Brain microvascular endothelial cell (primary cell): ENCODE measurements at places on chromosomes 5 and 9.

- no peak for DNase-seq
These were observed 44.7 kb upstream of the DMAC1 start for GRCh38 chr9:7844242-7844641.

- no peak for DNase-seq
These were observed 36.5 kb downstream of the DBH start for GRCh38 chr9:133672503-133673257.

GRCh38 chr9:117882171-117882570 lies 178.0 kb downstream of the TLR4 start:
- no peak for DNase-seq

DNA sequence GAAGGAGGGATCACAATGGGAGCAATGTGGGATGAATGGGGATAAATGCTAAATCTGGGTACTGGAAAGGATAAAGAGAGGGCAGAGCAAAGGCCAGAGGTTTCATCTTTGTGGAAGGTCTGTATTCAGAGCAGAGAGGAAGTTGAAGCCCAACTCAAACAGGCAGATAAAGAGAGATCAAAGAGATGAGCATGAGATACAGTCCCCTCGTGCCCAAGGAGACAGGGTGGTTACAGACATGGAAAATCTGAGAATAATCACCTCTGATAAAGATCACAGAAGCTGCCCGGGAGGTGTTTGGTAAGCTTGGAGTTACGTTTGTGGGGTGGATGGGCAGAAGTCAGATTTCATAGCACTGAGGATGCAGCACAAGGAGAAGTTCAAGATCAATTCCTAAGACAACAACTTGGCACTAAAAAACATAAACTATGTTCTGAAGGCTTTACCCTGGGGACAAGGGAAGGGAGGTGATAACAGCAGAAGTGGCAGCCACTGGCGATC lies 459 bp upstream of the ERAP2 start:
- no peak for DNase-seq

GRCh38 chr5:31531543-31531887 lies 378 bp downstream of the DROSHA start:
- peak; percentile 7 for DNase-seq

GRCh38 chr5:137250421-137250820 lies 248.7 kb downstream of the SPOCK1 start:
- DNase-seq: no peak

DNA sequence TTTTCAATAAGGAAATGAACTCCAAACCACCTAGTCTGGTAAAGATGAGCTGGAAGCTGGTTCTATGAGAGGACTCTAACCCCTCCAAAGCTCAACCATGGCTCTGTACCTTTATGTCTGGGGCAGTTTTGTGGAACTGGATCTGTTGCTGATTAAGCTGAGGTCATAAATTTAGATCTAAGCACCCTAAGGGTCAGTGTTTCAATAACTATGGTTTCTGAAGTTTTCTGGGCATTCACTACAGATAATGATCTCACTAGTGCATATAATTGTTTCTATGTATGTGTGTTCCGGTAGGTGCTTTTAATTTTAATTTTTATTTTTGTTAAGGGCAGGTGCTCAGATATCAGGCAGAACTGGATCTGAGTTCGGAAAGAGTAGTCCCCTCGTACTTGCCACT lies 258.7 kb upstream of the PANK3 start:
- DNase-seq: no peak

GRCh38 chr5:142151436-142152383 lies 43.1 kb downstream of the NDFIP1 start:
- peak; percentile 79 for DNase-seq

- no peak for DNase-seq
These were observed 97.5 kb downstream of the RFK start for GRCh38 chr9:76296561-76297310.

- no peak for DNase-seq
These were observed 460.8 kb downstream of the CDH10 start for GRCh38 chr5:24183981-24184380.

DNA sequence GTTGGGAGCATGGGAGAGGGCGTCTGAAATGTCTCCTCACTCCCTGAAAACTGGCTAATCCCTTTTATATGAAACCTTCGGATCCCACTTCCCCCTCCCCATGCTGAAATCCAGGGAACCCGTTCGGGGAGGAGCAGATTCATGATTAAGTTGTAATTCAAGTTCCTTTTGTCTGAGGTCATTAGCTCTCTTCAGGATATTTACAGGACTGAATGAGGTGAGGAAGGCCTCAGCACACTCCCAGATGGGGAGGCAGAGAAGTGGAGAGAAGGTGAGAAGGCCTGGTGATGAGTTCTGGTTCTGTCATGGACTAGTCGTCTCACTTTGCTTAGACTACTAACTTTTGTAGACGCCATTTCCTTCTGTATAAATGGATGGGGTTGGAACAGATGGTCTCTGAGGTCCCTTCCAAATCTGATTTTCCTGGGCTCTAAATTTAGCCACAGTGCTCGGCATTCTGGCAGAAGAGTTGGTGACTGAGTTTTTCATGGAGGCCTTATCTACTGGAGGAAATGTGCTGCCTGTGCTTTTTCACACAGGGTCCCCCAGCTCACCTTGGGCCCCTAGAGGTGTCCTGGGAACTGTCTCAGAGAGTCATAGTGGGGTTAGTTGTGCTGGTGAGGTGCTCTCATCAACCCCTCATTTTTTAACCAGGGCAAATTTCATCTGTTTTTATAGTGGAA lies 62.3 kb downstream of the PRDM6 start:
- no peak for DNase-seq

- DNase-seq: no peak
These were observed 379.9 kb upstream of the ACO1 start for GRCh38 chr9:32004431-32005076.

- DNase-seq: no peak
These were observed 1173.4 kb upstream of the ACO1 start for GRCh38 chr9:31210978-31211570.

DNA sequence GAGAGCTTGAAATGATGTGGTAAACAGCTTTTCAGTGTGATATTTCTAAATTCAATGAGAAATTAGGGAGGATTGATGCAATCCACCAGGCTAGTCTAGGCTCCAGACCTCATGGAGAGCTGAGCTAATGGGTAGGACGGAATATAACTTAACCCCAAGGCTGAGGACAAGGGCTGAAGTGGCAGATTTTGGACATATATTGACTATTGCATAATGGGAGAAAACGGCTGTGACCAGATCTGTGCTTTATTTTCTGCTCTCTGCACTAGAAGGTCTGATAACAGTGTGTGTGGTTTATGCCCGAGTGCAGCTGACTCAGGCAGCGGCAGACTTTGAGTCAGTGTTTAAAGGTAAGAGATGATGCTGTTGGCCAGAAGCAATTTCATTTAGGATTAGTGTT lies 70.6 kb downstream of the ACTBL2 start:
- DNase-seq: peak; percentile 64

GRCh38 chr5:149883550-149883949 lies 61.0 kb downstream of the PDE6A start:
- DNase-seq: no peak

DNA sequence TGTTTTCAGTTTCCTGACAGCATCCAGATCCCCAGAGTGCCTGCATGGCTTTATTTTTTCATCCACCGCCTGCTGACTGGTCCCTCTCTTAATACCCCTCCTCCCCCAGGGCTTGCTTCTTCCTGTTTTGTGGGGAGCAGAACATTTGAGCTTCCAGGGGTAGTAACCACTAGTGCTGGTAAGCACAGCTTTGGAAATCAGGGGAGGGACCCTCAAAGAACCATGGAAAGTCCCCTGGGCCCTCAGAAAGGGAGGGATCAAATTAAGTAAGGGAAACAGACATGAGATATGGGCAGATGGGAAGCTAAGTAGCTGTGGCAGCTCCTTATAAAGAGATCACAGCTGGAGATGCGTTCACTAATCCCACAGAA lies 26.8 kb downstream of the GRIA1 start:
- no peak for DNase-seq

GRCh38 chr9:21357479-21358460 lies 7.1 kb upstream of the IFNA6 start:
- DNase-seq: no peak

DNA sequence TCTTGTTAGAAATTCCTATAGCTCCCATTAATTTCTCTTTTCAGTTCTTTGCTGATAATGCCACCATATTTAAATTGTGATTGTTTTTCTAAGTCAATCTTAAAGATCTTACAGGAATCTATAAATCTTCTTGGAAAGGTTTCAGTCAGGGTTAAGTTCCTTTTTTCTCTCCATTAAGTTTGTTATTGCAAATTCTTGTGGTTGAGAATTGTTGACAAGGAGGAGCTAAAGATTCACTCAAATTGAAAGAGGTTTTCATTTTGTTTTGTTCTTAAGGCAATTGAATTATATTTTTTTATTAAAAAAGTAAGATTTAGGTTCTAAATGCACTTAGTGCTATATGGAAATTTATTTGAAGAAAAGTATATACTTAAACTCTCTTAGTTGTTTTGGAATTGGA lies 213.4 kb downstream of the PRR16 start:
- no peak for DNase-seq

- no peak for DNase-seq
These were observed 612.5 kb downstream of the EFNA5 start for GRCh38 chr5:107058235-107058634.

DNA sequence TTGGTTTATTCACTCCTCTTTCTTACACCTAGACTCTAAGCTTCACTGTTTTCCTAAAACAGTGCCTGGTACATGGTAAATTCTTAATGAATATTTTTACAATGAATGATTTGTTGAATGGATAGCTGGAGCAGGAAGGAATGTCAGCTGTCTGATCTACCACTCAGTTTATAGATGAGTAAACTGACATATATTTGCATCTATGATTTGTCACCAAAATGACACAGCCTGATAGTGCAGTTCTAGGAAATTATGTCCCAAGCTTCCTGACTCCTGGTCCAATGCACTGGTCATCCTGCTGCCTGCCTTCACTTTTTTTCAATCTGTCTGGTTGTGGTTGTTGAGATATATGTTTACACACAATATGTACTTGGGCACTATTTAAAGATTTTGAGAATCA lies 651.7 kb upstream of the WWC1 start:
- DNase-seq: peak; percentile 57

DNA sequence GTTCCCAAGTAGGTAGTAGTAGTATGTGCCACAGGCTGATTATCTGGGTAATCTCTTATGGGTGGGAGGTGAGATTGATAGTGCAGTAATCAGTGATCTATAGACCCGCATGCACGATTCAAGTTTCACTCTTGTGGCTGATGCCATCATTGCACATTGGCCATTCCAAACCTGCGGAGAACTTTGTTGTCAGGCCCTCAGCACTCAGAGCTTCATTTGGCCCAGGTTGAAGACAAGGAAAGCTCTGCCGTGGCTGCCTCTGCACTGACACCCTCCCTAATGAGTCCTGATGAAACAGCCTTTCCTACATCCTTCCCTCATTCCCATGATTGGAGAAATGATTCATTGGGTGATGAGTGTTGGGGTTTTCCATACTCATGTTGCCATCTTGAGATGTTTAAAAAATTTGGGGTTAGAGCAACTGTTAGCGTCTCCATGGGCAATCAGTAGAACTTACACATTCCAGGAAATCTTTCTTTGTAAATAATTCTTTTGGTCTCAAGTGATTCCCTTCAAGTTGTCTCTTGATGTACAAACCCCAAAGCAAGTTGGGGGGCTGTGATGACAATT lies 22.9 kb downstream of the PROP1 start:
- DNase-seq: no peak

DNA sequence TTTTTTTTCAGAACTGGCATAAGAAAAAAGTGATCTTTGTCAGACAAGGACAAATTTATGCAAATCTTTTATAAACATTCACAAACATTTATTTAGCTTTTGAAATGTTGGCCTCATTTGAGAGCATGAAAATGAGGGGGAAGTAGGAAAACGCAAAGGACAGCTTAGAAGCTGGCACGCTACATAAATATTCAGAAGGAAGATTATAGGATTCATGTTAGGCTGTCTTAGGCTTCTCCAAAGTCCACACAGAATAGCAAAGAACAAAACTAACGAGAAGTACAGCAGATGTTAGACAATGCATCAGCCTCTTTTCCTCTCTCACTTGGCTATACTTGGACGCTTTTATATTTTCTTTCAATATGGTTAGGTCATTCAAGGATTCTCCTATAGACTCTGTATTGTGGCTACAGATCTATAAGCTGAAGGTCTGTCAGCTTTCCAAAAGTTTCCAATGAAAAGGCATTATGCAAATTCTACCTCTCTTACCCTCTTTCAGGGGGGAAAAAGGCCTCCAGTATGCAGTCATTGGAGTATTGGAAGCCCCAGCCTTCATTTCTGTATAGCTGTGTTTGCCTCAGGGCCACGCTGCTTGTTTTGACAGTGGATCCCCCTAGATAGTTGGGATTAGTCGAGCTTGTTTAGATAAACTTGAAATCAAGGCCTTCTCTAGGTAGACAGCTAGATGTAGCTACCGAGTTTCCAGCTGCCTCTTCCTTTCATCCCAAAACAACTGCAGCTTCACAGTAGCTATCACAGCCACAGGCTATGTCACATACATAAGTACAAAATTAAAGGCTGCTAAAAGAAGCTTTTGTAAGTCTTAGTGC lies 153.0 kb downstream of the DENND1A start:
- no peak for DNase-seq

GRCh38 chr9:134403682-134404301 lies 77.5 kb downstream of the RXRA start:
- peak; percentile 52 for DNase-seq

DNA sequence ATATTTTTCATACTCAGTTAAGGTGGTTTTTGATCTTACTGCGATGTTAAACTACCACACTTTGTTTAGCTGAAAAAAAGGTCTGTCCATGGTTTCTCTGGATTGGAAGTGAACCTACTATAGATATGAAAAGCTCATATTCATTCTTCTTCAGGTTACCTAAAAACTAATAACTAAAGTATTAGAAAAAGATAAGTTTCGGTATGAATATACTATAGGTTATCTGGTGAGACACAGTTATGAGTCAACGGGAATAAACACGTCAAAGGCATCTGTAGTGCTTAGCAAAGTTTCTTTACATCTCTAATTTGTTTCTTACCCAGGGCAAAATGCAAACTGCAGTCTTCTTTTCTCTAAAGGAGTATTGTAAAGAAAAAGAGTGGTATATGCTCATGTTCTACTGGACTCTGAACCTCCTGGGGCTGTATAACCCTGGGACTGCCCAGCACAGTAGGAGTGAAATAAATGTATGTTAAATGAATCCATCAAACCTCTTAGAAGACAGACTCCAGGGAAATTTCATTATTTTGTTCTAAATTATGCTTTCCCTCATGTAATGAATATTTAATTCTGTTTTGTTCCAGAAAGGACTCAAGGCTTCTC lies 521.9 kb downstream of the PDE4D start:
- DNase-seq: no peak
